Germinal center (tissue), 1 donor: ENCODE measurements at places on chromosomes 13 and 19.
A peak's percentile ranks its signal among the peaks of the same experiment; 100 is the strongest.

DNA sequence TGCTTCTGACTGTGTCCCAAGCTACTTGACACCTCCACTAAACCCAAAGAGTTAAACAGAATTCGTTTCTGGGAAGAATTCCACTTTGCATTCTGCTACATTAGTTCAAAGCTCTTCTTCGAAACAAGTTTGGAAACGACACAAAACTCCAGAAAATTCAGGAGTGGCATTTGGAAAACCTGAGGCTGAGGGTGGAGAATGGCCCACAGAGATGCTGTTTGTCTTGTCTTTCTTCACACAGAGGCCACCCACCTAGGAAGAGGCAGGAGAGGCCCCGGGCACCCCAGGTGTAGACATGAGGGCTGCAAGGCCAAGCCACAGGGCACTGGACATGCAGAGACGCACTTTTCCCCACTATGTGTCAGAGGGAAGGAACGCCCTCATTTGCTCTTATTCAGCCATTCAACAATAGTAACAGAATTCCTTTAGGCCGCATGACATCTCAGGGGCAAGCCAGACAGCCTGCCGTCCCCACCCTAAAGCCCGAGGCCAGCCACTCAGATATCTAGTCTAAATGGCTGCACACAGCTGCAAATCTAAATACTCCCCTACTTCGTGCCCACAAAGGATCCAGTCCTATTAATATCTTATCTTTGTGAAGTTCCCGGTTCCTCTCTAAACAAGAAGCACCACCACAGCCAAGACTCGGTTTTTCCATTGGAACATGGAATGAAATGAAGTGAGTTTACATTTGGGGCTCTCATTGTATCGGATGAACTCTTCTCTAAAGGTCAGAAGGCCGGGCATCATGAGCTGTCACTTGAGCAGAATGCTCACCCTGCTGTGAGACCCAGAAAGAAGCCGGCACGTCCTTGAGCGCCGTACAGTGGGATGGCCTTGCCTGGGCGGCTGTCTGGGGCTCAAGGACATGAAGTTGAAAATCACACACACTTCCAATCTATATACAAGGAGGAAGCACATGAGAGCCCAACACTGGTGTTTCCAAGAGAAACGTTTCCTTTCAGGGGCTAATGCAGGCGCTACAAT lies 19.8 kb downstream of the COL4A1 start:
- no peak for DNase-seq

DNA sequence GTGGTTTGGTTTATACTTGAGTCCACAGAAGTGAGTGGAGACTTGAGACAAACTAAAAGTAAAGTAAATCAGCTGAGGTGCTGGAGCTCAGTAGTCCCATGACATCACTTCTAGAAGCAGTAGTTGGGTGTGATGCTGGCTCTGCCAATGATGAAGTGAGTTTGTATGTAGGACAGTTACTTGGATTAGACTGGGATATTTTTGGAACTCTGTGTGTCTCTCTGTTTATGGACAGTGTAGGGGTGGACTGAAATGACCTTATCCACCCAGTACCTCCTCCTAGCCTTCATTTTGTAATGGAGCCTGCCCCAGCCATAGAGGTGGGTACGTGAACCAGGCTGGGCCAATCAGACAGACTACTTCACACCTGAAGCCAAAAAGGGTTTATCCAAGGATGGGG lies 52.2 kb downstream of the POLR1D start:
- no peak for DNase-seq

DNA sequence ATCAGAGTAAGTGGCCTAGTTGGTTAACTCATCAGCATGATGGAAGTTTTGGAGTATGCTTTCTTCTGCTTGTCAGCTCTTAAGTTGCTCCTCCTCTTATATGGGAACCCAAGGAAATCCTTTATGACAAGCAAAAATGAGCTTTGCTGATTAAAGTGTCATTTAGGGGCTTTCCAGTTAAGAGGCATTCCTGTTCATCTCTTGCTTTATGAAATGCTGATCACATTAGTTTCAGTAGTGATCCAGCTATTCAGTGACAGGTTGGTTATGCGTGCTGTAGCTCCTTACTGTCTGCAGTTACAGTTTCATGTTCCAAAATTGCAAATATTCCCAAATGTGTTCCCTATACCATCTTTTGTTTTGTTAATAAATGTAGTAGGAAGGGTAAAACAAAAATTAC lies 146.6 kb downstream of the CDK8 start:
- no peak for DNase-seq

GRCh38 chr13:95039415-95039814 lies 261.8 kb downstream of the ABCC4 start:
- no peak for DNase-seq

GRCh38 chr13:112114391-112114790 lies 47.4 kb downstream of the SOX1 start:
- DNase-seq: no peak

DNA sequence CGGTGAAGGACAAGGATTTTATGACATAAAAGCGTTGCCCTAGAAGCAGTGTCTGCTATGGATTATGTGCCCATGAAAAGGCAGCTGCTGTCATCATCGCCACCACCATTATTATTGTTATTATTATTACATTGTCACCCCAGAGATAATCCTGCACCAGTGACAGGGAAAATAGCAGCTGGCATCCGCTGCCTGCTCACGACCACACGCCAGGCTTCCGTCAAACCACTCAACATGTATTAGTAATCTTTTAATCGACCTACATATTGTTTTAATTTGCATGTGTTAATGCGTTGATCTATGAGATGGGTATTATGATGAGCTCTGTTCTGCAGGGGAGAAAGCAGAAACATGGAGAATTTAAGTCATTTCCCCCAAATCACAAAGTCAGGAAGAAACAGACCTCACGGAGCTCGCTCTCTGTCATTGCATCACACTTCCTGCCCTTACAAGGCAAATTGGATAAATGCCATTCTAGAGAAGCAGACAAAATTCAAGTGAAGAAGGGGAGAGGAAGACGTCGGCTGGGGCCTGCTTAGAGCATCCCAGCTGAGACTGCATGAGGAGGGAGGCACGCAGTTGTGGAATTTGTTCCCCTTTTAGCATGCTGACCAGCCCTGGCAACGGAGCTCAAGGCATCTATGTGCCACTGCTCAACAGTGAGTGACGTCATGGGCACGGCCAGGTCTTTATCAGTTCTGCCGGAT lies at the start of gene FFAR3:
FFAR3 (plus strand) TSS at position 594 of the 707 bp plus-strand sequence. CDS start 431 bp downstream, outside the sequence.
- DNase-seq: no peak

DNA sequence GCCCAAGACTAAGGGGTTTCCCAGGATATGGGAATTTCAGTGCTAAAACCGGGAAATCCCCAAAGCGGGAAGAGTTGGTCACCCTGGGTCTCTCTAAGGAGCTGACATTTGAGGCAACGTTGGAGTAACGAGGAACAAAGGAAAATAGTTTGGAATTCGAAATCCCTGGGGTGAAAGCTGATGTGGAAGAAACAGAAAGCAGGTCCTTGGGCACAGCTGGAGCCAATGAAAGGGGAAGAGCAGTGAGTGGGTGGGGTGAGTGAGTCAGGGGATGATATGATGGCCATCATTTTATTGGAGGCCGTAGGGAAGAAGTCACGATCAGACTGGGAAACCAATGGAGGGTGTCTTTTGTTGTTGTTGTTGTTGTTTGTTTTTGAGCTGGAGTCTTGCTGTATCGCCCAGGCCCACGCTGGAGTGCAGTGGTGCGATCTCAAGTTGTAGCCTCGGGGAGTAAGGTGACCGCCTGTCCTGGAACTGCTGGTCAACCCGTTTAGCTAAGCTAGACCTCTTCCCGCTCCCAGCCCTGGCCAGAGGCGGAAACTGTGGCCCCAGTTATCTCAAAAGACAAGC lies 3.4 kb upstream of the RFX2 start:
- DNase-seq: no peak

- DNase-seq: no peak
Observed at GRCh38 chr19:40136818-40137217, 46.1 kb upstream of the ZNF780A start.

DNA sequence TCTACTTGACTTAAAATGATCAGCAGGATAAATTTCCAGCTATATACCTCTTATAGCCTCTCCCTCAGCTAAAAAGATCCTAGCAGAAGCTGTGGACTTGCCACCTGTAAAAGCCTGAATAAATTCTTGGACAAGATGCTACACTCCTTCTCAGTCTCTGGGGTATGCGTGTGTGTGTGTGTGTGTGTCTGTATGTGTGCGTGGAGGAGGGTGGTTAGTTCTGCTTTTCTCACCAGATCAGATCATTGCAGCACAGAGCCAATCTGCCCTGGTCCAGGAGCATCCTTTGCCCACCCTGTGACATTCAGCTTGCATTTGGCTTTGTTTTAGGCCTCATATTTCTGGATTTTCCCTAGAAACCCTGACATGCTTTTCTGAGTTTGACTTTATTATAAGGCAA lies 438.3 kb downstream of the RFC3 start:
- no peak for DNase-seq

- DNase-seq: peak; percentile 97
Observed at GRCh38 chr19:16897029-16897855, 8.4 kb downstream of the F2RL3 start.

DNA sequence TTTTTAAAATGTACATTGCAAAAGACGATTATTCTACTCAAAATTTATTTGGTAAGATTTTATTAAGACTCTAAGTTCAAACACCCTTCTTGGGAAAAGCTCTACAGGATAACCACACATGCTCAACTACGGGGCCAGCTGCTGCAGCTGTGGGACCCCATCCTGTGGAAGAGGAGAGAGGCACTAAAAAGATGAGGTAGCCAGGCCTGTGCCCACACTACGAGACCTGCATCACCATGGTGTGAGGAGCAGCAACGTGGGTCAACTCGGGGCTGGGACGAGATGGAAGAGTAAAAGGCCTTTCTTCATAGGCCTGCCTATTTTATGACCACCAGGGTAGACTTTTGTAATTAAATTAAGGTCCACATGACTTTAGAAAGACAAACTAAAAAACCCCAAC lies 4.6 kb upstream of the CCNP start:
- DNase-seq: no peak

GRCh38 chr19:4102339-4103079 lies 21.4 kb downstream of the MAP2K2 start:
- DNase-seq: no peak

GRCh38 chr13:37640499-37640898 lies 41.9 kb upstream of the POSTN start:
- no peak for DNase-seq

DNA sequence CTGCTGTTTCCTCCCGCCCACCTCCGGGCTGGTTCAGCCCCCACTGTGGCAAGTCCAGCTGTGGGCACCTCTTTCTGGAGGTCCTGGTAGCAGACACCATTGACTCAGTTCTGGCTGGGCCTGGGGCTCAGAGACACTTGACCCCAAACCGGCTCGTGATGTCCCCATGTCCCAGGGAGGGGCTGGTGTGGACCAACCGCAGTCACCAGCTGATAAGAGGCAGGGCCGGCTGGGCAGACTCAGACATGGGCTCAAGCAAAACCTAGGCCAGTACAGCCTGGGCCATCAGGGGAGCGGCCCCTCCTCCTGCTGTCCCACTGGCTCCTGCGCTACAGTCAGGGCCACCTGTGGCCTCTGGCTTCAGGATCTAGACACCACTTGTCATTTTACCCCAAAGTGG lies 19.8 kb upstream of the TMEM160 start:
- DNase-seq: no peak

- no peak for DNase-seq
Observed at GRCh38 chr19:38704488-38705026, 39.7 kb downstream of the CAPN12 start.

- no peak for DNase-seq
Observed at GRCh38 chr13:80972857-80973478, 632.0 kb upstream of the SPRY2 start.

- no peak for DNase-seq
Observed at GRCh38 chr13:73983109-73983508, 151.1 kb downstream of the KLF12 start.

- DNase-seq: no peak
Observed at GRCh38 chr13:59607780-59608233, 555.9 kb downstream of the DIAPH3 start.

GRCh38 chr13:95243207-95243606 lies 58.0 kb downstream of the ABCC4 start:
- DNase-seq: no peak

- peak; percentile 81 for DNase-seq
Observed at GRCh38 chr19:47699360-47699917, 13.8 kb upstream of the EHD2 start.

GRCh38 chr13:50589139-50589538 lies 254.4 kb downstream of the DLEU7 start:
- DNase-seq: no peak

GRCh38 chr19:43611788-43612187 lies at the start of gene SRRM5:
TSS of gene SRRM5 (plus strand) at chr19:43612088. CDS start at chr19:43612122, 34 bp downstream.
- DNase-seq: no peak

- DNase-seq: no peak
Observed at GRCh38 chr19:12657966-12658365, 8.6 kb downstream of the MAN2B1 start.

DNA sequence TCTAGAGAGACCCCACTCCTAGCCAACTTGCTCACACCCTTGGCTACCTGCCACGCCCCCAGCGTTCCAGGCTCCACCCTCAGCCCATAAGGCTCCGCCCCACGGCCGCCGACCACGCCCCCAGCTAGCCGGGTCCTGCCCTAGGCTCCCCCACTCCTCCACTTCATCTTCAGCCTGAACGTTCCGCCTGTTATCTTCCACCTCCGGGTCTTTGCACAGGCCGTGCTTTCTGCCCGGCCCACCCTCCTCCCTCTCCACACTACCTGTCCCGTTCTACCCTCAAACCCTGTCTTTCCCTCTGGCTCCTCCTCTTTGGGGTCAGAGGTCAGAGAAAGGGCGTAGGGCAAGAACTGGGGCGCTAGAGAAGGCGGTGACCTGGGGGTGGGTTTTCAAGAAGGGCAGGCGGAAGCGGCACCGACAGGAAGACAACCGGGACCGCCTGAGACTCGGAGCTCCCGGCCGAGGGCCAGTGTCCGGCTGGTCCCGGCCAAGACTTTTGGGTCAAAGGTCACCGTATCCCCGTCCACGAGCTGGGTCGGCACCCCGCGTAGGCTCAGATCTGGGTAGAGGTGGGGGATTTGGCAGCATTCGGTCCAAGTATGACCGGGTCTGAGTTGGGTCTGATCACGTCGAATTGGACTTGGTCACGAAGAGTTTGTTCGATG lies 2.2 kb downstream of the PDE4C start:
- DNase-seq: peak; percentile 71

GRCh38 chr13:112060899-112061366 lies 6.0 kb upstream of the SOX1 start:
- DNase-seq: no peak

- no peak for DNase-seq
Observed at GRCh38 chr19:54133312-54133956, 4.1 kb upstream of the CNOT3 start.

DNA sequence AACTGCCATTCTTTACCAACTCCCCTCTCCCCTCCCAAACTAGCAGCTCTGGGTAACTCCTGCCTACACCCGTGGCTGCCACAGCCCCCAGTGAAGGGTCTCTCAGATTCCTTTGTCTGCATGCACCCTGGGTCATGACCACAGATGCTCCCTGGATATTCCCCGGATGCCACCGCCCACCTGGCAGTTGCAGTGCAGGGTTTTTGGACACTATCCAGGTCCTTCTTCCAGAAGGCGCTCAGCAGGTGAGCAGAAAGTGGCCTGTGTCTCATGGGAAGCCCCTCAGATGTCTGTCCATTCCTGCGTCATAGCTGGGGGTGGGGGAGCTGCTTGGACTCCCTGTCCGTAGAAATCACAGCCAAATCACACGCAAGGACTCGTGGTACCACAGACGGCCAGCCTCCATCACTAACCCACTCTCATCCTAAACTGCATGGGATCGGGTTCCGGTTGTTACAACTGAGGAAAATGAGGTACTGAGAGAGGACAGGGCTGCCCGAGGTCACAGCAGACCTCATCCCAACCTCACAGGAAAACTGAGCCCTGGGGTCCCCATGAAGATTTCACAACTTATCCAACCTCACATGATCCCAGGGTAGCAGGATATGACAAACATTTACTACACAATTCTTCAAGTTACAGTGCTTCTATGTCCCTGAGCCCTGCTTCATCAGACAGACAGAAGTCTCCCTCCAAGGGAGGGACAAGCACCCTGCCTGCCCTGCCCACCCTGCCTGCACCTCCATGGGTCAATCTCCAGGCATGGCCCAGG lies 38.6 kb downstream of the ELL start:
- no peak for DNase-seq
